Activated CD4-positive, alpha-beta T cell treated with anti-CD3 and anti-CD28 coated beads, Interleukin-2, amount 50 U/mL, for 4 hours (primary cell): ENCODE measurements at places on chromosomes 1 and 21.

- DNase-seq: no peak
Observed at GRCh38 chr1:19639999-19640362, 4.1 kb upstream of the NBL1 start.

DNA sequence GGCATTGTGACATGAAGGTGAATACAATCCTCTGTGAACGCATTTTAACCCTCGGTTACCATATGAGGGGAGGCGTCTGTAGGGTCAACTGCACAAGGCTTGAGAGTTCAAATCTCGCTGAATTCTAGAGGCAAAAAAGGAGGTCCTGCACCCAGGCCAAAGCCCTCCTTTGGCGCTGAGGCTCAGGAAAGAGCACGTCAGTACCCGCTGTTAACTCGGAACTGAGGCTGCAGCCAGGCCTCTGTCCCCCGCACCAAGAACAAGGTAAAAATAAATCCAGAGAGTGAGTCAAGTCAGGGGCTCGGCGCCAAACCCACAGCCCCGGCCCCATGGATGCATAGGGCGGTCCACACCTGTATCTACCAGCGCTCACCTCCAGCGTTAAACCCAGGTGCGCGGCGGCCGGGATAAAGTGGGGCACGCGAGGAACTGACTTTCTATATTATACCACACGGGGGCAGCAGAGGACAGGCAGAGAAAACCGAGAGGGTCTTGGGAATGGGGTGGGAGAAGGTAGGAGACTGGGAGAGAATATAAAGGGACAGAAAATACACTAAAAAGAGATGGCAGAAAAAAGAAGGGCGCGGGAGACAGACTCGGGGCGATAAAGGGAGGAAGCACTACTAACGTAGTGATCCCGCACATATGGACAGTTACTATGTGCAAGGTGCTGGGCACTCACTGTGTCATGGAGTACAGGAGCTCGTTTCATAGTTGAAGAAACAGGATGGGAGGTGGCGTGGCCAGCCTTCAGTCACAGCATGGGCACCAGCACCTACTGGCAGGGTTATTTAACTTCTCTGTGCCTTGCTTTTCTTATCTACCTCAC is 54.9 kb downstream of the DMRTA2 start:
- no peak for DNase-seq

GRCh38 chr1:175128523-175128922 is 60.9 kb downstream of the TNN start:
- no peak for DNase-seq

DNA sequence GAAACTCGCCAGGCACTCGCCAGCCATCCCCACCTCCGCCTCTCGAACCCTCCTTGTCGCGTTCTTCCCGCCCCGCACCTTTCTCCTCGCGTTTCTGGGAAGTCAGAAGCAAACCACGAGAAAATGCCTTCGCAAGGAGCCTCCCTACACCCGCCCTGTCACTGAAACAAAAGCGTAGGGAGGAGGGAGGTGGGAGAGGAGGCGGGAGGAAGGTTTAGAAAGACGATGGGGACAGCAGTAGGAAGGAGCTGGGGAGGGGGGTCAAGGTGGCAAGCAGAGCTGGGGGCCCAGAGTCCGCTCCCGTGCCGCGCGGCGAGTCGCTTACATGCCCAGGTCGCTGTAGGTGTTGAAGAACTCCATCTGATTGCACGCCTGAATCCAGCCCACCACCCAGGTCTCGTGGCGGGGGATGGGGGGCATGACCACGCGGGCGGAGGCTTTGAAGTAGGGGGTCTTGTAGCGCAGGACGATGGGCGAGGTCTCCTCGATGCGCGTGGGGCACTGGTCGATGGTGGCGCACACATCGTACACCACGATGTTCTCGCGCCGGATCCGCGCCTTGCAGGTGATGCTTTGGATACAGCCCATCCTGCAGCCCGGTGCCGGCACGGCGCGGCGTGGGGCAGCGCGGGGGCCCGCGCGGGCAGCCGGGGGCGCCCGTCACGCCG is 1.0 kb downstream of the FAM78B start:
- DNase-seq: no peak

DNA sequence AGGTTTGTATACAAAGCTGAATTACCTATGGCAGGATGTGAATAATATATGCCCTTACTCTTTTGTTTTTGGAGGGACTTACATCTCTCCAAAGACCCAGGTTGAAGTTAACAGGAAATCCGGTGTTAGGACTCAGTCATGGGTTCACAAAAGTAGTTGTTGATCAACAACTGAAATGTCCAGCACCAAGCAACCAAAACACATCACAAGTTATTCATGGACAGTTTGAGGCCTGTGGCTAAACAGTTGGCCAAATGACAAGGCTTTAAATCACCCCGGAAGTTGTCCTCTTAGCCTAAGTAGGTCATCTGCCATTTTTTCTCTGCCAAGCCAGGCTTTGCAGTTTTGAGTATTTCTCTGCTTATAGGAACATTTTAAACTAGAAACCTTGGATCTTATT is 89.9 kb downstream of the CD247 start:
- no peak for DNase-seq

DNA sequence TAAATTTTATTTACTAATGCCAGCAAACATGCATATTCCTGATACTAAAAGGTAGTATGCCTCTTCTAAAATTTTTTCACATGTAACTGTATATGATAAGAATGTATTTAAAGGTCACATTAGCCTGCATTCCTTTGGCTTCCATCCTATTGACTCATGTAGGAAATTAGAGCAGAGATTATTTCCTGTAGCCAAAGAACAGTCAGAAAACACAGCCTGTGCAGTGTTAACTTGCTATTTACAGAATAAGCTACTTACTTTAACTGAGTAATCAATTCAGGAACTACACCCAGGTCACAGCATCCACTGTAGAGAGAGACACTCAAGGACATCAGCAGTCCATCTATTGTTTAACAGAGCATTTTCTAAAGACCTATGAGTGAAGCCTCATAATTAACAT is 154.5 kb upstream of the ADGRL4 start:
- no peak for DNase-seq

GRCh38 chr1:89361681-89362080 is 2.2 kb upstream of the GBP6 start:
- DNase-seq: no peak

DNA sequence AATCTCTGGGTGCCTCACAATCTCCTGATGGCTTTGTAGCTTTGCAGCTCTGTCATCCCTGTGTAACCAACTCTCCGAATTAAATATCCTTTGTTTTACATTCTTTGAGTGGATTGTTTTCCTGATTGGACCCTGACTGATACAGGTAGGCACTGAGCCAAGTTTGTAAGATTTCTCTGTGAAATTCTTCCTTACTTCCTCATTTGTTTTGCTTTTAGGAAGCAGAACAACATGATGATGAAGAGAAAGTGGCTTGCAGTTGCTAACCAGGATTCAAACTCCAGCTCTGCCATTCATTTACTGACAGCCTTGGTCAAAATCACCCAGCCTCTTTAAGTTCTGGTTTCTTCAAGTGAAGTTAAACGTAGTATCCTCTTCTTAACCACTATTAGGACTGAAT is 452.3 kb downstream of the OMA1 start:
- no peak for DNase-seq

- no peak for DNase-seq
Observed at GRCh38 chr21:25507522-25507921, 99.8 kb downstream of the MRPL39 start.

- DNase-seq: no peak
Observed at GRCh38 chr1:108893141-108893530, 16.4 kb downstream of the GPSM2 start.

- no peak for DNase-seq
Observed at GRCh38 chr1:25035523-25036116, 105.5 kb upstream of the RUNX3 start.
